ENCODE measurements at places on chromosomes 13 and 19.

DNA sequence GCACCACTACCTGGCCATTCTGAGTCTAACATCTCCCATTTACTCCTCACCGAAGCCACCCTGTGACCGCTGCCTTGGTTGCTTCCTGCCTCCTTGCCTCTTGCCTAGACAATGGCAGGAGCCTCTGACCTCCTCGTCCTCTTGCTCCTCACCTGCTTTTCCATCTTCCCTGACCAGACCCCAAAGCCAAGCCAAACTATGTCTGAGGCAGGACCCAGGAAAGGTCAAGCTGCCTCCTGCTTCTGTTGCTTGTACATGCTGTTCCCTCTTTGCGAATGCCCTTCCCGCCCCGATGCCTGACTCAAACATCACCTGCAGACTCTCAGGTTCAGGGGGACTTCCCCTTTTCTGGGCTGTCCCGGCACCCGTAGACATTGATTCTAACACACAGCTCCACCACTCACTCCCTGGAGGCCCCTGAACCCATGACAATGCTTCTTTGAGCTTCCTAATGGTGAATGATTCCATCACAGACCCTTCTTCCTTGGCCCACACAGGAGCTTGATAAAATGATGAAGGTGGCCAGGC is 60.8 kb downstream of the F2RL3 start:
- DNase-seq, result no peak

GRCh38 chr13:20161275-20161950 is 561 bp upstream of the GJA3 start:
- peak; percentile 79 for DNase-seq

DNA sequence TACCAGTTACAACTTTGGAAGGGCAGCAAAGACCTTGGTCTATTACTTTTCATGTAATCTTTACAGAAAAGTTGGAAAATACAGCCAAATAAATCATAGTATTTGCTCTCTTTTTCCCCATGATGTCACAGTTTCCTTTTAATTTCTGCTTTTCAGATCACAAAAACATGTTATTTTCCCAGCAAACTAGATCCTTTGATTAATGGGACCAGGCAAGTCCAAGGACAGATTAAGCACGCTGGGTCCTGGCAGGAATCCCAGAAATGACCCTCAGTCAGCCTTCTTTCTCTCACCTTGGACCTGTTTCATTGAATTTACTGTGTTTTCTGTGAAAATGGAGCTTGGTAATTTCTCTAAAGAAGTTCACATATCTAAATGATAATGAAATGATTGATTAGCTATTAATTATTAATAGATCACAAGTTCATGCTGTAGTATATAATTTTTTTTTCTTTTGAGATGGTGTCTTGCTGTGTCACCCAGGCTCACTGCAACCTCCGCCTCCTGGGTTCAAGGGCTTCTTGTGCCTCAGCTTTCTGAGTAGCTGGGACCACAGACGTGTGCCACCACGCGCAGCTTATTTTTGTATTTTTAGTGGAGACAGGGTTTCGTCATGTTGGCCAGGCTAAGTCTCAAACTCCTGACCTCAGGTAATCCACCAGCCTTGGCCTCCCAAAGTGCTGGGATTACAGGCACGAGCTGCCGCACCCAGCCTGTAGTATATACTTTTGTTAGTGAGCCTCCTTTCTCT is 16.0 kb downstream of the SPATA13 start:
- DNase-seq, result no peak

GRCh38 chr13:31914843-31915242 is 116.7 kb upstream of the FRY start:
- no peak for DNase-seq

- no peak for DNase-seq
Measured at GRCh38 chr19:34766386-34766785, 6.6 kb downstream of the ZNF599 start.
